ENCODE measurements at places on chromosomes 5 and 9.

DNA sequence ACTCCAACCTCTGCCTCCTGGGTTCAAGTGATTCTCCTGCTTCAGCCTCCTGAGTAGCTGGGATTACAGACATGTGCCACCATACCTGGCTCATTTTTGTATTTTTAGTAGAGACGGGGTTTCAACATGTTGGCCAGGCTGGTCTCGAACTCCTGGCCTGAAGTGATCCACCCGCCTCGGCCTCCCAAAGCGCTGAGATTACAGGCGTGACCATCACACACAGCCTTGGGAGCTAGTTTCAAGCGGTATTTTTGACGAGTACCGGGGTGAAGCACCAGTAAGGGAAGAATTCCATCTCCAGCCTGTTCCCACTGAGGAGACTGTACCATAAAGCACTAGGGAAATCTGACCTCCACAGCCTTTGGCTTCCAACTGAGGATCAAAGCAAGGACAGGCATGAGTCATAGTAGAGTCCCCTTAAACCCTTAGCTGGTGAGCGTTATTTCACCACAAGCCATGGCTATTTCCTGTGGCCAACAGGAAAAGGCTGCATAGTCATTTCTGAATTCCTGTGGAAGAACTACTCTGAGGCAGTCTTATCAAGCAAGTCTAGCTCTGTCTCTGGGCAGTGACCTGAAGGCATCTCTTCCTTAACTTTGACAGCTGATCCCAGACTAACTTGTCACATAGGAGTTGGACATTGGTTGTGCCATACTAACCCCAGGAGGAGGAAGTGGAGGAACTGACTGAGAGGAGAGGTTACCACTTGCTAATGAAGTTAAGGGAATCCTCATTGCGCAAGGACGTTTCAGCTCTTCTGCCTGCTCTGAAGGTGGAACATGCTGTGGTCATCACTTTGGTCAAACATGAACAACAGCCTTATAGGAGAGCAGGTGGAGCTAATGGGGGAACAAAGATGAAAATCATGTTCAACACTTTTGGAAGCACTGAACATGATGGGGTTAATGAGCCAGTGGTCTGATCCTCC is 85.8 kb upstream of the DMRT1 start:
- no peak for DNase-seq

DNA sequence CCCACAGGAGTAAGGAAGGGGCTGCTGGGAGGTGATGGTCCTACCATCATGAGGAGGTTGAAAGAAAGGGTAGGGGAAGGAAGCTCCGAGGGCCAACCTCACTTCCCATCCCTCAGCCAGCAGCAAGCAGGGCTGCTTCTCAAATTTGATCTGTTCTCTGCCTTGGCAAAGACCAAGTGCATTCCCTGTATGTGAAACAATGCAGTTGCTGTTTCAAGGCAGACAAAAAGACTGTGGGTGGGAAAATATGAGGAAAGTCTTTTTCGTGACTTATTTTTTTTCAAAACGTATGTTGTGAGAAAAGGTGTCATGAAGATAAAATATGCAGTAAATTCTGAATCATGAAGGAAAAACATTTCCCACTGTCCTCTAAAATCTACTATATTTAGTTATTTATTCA is 165.9 kb downstream of the ARSB start:
- no peak for DNase-seq

DNA sequence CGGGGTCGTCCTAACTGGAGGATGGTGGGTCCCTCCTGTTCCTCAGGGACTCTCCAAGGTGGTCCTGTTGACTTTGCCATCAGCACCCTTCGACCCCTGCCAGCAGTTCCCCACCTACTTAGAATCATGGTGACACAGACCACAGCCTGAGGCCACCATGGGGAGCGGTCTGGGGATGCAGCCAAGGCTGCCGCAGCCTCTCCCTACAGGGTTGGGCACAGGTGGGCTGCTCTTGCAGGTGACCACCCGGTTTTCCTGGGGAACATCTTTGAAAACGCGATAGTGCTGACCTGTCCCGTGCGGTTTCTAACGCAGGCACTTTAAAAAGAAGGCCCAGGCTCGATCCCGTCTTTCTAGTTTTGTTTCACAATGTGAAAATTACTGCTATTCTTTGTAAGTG is 12.7 kb upstream of the CEL start:
- no peak for DNase-seq

GRCh38 chr9:70297141-70297540 is 38.4 kb downstream of the SMC5 start:
- no peak for DNase-seq

- no peak for DNase-seq
These were observed 250.9 kb upstream of the ZNF608 start for GRCh38 chr5:124997186-124997893.

DNA sequence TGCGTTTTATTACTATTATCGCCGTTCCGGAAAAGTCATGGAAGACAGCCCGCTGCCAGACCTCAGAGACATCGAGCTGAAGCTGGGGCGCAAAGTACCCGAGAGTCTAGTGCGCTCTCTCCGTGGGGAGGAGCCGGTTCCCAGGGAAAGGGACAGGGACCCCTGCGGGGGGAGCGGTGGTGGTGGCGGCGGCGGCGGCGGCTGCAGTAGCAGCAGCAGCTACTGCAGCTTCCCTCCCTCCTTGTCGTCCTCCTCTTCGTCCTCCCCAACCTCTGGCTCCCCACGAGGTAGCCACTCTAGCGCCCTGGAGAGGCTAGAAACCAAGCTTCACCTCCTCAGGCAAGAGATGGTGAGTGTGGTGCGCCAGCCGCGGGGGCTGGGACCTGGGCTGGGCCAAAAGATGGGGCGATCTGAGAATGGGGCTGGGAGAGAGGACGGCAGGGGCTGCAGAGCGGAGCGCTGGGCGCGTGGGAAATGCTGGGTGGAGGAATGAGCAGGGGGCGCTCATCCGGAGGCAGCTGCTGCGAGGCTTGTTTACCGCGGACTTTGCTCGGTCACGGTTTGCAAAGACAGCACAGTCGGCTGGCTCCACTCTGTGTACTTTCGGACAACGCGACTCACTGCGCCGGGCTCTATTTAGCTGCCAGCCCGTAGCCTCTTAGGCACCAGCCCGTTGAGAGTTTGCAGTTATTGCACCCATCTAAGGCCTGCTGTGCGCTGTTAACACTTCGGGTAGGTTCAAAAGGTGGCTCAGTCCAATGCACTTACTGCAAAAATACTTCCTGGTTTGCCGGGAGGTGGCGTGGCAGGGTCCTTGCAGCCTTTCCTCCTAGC is 1.1 kb downstream of the LURAP1L start:
- peak; percentile 52 for DNase-seq

DNA sequence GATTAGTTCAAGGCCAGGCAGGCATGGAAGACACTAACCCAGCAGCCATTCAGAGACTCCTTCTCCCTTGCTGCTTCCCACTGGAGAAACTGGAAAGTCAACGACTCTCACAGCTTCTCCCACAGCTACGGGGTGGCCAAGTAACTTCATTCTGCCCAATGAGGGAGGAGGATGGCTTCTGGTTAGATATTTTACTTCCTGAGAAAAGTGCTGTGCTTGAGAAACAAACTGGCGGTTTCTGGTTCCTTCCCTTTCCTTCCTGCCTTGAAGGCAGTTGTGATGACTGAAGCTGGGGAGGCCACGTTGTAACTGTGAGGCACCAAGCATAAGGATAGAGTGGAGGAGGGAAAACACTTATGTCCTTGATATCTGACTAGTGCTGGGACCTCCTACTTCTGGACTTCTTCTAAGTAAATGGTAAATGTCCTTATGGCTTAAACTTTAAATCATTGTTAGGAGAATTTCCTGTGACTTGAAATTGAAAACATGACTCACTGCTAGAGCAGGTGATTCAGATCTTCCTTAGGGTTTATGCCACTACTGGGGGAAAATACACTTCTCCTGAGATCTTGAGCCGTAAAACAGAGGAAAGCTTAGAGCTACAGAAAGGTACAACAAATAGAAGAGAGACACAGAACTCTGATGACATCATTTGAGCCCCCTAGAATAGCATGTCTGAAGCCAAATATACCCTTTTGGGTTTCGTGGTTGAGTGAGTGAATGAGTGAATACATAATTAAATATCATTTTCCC is 3.1 kb upstream of the GNPDA1 start:
- no peak for DNase-seq

DNA sequence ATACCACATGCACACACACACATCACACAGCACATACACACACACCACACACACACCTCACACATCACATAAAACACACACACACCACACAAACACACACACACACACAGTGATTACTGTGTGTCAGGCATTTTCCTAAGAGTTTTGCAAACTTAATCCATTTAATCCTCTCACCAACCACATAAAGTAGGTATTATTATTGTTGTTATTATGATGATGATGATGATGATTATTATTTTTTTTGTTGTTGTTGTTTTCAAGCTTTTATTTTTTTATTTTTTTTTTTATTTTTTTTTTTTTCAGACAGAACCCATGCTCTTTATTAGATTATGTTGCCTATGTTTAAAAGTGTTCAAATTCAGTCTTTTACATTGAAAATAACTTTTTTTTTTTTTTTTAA is 31.5 kb downstream of the JADE2 start:
- no peak for DNase-seq

DNA sequence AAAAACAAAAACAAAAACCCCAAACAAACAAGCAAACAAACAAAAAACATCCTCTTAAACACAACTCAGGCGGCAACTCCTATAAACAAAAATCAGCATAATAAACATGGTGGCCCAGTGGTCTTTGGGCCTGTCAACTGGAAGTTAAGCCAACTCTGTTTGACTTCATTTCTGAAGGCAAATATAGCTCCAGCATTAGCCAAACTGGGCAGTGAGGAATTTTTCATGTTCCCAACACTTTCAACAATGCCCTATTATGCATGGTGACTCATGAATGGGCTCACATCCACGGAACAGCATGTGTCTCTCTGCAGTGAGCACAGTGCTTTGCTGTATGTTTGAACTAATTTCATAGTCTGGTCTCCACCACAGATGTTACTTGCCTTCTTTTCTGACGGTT is 143.9 kb upstream of the STC2 start:
- DNase-seq = peak; percentile 61

- no peak for DNase-seq
These were observed 23.2 kb downstream of the LYSMD3 start for GRCh38 chr5:90506221-90506620.

- DNase-seq = no peak
These were observed 122.2 kb upstream of the GRAMD2B start for GRCh38 chr5:126301056-126301455.

GRCh38 chr9:114607671-114608524 is 3.2 kb upstream of the TMEM268 start:
- no peak for DNase-seq

GRCh38 chr5:10563110-10563944 is 543 bp upstream of the ANKRD33B start:
- DNase-seq = peak; percentile 35

DNA sequence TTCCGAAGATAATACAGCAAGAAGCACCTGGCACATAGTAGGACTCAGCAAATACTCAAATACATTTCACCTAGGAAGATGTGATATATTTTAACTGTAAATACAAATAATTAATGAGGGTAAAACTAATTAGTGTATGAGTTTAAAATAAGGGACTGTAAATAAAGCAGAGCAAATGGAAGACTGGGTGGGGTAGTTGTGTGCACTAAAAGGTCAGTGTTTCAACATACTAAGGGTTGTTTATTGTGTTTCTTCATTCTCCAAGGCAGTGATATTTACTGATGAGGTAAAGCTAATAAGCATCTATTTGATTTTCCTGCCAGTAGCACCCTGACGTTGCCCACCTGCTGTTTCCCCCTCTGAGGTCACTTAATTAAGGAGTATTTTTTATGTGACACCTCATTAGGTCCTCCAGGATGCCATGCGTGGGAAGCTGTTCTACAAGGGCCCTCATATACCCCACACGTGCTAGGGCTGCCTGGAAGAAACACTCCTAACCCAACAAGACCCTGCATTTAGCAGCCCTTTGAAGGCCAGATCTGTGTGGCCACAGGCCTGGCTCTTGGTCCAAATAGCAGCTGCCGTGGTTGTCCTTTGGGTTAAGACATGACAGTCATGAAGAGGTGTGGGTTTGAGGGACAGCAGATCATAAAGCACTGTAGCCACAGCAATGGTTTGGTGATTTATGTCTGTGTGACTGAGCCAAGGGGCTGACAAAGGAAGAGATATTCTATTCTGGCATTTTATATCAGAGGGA is 97.5 kb upstream of the RPS23 start:
- no peak for DNase-seq

DNA sequence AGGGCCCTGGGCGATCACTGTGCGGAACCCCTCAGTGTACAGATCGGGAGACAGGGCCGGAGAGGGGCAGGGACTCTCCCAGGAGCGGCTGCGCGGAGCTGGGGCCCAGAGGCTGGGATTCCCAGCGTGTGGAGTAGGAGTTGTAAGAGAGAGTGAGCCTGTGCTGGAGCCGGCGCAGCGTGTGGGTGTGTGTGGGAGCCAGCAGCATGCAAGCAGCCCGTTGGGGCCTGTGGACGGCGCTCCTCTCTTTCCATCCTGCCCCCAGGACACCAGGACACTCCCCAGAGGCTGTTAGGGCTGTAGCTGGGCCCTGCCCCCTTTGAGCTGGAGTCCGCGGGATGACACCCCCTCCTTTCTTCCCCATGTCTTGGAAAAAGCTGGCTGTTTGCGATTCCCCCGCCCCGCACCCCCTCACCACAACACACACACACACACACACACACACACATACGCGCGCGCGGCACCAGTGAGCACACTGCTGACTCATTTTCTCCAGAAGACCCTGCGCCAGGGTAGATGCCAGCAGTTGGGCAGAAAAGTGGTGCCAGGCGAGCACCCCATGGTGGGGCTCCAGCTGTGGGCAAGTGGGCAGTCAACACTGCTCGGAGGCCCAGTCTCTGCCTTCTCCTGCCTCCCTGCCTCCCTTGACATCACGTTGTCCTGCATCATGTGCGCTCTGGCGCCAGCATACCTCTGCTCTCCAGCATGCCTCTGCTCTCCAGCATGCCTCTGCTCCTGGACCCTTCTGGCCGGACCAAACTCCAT is 1.5 kb downstream of the COL27A1 start:
- peak; percentile 79 for DNase-seq

DNA sequence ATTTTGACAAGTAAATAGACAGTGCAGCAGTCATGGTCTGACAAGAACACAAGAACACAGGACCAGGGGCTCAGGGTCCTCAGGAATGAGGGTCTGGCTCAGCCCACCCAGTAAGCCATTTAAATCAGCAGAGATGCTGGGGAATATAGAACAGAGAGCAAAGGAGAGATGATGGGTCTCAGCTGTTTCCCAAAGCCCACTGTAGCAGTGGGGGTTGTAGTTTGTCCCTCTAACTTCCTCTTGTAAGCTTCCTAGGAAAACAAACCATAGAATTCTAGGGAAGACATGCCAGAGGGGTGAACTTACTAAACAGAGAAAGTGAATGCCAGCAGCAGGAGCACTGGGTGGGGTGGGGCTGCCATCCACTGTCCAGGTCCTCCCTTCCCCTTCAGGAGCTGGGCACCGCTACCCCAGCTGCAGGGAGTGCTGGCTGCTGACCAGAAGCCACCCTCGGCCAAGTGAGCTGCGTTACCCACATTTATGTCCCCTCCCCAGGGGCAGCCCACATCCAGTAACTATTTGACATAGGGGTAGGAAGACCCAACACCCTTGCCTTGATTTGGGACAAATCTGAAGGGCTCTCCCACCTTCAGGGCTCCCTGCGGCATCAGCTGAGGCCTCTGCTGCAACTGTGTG is 41.6 kb downstream of the GABBR2 start:
- no peak for DNase-seq
